ENCODE measurements at places on chromosomes 2 and 18.

DNA sequence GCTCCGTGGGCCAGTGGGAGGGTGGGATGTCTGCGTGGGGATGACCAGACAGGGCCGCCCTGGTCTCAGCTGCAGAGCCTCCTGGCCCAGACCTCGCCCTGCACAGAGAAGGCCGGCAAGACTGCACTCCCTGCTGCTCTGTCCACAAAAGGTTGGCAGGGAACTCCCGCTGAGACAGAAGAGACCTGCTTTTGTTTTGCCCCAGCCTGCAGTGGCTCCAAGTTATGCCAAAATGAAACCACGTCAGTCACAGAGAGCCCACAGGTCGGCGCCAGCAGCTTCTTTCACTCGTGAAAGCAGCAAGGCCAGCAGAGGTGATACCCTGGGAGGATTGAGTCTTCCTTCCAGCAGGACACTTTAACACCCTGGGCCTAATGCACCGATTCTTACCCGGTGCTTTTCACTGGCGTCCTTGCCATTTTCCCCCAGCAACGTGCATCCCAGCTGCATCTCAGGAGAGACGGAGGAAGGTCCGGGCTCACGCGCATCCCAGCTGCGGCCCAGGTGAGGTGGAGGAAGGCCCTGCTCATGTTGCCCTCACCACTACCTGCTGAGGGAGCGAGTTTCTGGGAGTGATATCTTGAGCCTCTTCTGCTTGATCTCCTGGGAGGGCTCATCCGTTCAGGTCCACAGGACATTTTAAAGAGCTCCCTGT, 22.1 kb upstream of the CTDP1 start:
- DNase-seq: no peak

- DNase-seq: no peak
These were observed 132.2 kb upstream of the GULP1 start for GRCh38 chr2:188159484-188159883.

- DNase-seq: no peak
These were observed 41.5 kb upstream of the LTBP1 start for GRCh38 chr2:32905270-32905669.

- no peak for DNase-seq
These were observed 38.6 kb downstream of the CABLES1 start for GRCh38 chr18:23173912-23174311.

GRCh38 chr18:42052122-42052708, 97.2 kb downstream of the PIK3C3 start:
- DNase-seq: no peak

GRCh38 chr2:202113571-202114142, 40.6 kb downstream of the KIAA2012 start:
- no peak for DNase-seq

- no peak for DNase-seq
These were observed 20.0 kb downstream of the TRIP12 start for GRCh38 chr2:229901819-229902218.

DNA sequence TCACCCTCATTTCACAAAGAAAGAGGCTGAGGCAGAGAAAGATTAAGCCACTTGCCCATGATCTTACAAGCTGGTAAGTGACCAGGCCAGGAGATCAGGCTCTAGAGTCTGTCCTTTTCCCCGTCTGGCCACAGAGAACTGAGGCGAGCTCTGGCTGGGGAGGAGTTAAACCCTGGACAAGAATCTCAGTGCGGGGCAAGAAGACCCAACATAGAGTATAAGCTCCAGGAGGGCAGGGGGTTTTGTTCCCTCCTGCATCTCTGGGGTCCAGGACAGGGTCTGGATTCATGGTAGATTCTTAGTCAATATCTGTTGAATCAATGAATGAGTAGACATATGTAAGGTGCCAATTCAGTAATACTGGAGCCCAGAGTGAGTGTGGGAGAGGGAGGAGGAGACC, 12.9 kb upstream of the INPP5D start:
- no peak for DNase-seq

- DNase-seq: no peak
These were observed 230.6 kb downstream of the DOK6 start for GRCh38 chr18:69631281-69631680.

DNA sequence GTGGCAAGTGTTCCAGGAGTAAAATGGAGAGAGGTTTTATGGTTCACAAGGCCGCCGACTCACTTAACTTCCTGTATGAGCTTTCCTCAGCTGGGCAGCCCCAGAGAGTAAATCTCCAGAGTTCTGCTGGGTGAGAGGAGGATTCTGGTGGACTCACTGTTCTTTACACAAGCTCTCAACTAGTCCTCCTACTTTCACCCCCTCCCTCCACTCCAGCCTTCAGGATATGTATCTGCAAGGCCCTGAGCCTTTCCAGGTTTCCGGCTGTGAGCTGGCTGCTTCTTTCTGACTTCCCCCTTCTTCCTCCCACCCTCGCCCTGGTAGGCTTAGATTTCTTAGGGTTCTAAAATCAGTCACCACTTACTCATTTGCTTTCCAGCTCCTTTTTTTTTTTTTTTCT, 34.0 kb downstream of the EML6 start:
- no peak for DNase-seq

DNA sequence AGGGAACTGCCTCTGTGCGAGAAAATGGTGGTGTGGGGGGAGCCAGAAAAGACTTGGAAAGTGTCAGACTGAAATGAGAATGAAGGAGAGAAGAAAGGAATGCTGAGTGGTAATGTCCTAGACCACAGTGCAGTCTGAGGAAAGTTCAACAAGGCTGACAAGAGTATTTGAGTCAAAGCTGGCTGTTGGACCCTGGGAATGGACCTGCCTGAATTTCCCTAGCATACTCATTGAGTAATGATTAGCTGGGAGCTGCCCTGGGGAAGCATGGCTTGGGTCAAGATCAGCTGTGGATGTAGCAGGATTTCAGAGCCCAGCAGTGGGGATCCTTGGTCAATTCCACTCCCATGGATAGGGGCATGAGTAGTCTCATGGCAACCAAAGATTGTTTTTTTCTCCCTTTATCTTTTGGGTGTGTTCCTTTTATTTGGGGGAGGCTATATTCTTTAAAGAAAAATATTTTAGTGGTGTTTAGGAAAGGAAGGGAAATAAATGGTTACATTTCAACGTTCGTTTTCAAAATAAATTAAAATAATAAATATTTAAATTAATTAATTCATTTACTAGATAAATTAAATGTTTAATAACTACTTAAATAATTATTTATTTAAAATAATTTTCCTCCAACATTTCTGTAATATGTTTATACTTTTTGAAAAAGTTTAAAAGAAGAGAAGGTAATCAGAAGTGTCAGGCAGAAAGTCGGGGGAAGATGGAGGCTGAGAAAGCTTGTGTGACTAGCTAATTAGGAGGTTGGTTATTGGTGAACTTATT, 15.9 kb upstream of the LHCGR start:
- DNase-seq: no peak

DNA sequence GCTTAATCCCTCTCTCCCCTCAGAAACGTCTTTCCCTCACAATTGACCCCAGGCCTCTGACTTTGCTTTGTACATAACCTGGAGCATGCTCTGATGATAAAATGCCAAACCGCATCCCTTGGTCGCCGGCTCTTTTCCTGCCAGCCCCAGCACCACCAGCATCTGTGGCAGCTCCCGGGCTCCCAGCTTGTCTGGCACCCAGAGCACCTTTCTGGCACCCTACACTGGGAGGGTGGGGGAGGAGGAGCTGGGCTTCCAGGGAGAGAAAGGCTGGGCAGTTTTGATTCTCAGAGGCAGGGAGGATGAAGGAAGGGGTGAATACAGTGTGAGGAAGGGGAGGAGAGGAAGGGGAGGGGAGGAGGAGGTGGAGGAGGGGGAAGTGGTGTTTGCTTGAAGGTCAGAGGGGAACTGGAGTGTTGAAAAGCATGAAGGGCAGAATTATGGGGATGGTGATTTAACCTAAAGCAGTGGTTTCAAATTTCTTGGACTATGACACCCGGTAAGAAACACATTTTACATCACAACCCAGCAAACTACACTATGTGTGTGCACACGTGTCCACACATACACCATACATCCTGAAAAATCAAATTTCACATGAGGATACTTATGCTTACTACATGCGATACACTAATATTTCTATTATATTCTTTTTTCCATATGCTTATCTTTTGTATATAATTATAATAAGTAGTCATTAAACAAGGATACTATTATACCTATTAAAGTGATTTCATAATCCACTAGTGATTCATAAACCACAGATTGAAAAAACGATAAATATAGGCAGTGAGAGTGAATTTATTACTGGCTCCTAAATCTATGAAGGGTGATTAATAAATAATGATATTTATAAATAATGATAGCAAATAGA, 30.0 kb upstream of the IGFBP2 start:
- no peak for DNase-seq

DNA sequence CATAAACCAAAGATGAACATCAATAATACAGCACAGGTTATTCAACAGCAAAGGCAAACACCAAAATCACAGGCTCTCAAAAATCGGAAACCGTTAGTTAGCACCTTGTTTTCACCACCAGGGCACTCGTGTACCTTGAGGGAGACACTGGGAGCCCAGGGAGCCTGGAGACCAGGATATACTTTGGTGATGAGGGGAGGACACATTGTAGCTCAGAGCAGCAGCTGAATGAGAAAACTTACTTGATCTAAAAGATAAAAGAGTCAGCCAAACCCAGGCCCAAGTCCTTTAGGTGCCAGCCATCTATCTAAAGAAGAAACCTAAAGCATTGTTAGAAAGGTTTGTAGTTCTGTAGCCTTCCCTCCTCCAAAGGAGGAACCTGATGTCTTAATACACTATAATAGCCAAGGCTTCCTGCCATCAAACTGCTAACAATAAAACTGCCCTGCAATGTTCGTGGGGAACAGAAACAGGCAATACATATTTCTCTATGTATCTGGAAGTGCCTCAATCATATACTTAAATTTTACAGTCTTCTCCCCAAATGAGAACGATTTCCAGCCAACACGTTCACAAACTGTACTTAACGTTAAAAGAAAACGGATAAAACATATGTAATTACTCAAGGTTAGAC, 19.3 kb downstream of the BCL11A start:
- DNase-seq: no peak

- no peak for DNase-seq
These were observed 43.9 kb downstream of the PSD4 start for GRCh38 chr2:113217455-113218282.

DNA sequence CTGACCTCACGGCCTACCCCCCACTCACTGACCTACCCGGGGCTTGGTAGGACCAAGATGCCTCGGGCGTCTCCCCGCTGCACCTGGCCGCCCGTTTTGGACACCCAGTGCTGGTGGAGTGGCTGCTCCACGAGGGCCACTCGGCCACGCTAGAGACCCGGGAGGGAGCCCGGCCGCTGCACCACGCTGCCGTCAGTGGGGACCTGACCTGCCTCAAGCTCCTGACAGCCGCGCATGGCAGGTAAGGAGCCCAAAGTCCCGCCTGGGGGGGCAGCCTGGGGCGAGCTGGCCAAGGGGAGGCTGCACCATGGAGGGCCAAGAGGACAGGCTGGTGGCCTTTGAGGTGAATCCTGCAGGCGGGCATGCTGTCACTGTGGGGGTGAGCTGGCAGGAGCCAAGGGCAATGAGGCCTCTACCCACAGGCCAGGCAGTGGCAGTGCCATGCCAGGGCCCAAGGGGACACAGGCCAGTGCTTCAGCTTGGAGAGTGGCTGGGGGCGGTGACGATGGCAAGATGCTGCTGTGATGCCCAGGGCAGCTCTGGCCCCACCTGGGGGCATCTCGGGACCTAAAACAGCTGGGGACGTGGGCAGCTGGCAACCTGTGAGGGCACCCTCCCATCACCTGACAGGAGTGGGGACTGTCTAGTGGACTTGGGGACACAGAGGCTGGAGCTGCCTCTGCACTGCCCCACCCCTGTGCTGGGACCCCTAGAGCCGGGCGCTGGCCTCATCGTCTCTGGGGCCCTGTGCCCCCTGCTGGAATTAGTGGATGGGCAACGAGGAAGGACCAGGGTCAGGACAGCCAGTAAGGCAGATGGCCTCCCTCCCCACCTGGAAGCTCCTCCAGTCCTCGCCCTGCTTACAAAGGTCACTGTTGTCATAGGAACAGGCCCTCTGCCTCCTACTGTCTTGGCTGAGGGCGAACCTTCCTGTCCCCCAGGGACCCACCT, 2.0 kb downstream of the ESPNL start:
- DNase-seq: no peak

- DNase-seq: no peak
These were observed 3.8 kb downstream of the VSNL1 start for GRCh38 chr2:17544256-17544655.

GRCh38 chr2:236177604-236177966, 9.4 kb upstream of the GBX2 start:
- DNase-seq: no peak

DNA sequence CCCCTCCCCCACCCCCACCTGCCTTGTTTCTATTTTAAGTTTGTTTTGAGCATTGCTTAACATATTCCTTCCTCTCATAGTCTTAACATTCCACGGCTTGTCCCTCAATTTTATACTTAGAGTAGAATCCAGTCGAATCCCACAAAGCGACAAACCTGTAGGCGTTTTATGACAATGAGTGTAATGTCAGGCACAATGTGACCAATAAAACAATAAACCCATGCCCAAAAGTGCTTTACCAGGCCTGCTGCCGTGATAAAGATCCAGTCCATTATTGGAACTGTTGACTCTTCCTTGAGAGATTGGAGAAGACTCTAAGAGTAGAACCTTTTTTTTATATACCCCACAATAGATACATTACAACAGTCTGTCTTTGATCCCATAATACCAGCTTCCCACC, 6.2 kb upstream of the MRO start:
- DNase-seq: no peak

DNA sequence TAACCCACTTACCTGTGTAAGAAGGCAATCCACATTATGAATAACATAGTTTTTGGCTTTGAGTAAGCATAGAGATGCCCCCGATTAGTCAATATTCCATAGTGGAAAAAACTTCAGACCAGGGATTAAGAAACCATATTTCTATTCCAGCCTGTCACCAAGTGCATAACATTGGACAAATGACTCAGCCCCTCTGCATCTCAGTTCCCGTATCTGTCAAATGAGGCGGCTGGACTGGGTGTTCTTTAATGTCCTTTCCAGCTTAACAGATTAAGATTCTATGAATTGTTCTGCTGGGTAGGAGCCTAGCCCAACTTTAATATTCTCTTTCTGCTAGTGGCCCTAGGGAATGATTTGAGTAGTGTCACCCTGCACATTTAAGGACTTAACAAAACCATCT, 11.8 kb upstream of the FTCDNL1 start:
- no peak for DNase-seq

- no peak for DNase-seq
These were observed 2.1 kb upstream of the CXCR1 start for GRCh38 chr2:218168635-218169462.

All from thoracic aorta (tissue), 2 donors.